Hippocampal formation (tissue), 2 donors: ENCODE measurements at places on chromosomes 5 and 9.

DNA sequence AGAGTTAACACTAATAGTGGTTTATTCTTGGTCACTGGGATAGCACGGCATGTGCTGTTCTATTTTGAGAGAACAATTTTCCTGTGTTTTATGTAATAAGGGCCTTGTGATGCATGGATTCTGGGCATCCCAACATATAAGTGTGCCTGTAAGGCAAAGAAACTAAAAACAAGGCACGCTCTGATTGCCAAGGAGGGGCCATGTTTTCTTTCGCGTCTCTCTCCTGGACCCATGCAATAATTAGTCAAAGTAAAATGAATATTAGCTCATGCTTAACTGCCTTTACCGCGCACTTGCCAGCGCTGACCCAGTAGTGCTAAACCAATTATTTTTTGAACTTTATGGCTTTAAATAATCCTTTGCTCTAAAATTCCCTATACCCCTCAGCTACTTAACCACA is 140.9 kb downstream of the PSAT1 start:
- no peak for DNase-seq

- no peak for DNase-seq
Observed at GRCh38 chr9:90038763-90039162, 434.0 kb downstream of the GADD45G start.

GRCh38 chr9:135664266-135664665 is 1.2 kb downstream of the LCN9 start:
- DNase-seq: no peak

- no peak for DNase-seq
Observed at GRCh38 chr5:5374009-5374715, 48.3 kb upstream of the ICE1 start.
